ENCODE measurements at places on chromosomes 1 and 21.

GRCh38 chr1:59290193-59290949, 6.5 kb upstream of the FGGY start:
- peak; percentile 64 for DNase-seq

DNA sequence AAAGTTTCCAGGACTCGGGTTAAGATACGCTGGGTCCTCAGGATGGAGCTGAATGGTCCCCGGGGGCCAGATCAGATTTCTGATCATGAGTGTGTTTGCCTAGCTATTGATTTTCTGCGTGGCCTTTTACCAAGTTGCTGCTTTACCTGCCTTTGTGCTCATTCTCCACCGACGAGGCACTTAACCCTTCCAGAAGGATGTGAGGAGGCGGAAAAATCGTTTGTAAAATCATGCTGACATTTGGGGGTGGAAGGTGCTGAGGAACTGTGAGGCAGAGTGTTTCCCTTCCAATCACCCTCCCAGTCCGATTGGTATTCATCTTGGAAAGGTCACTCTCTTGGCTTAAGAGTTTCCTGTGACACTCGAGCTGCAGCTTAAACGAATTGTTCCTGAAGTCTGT, 337.1 kb upstream of the KAZN start:
- no peak for DNase-seq

DNA sequence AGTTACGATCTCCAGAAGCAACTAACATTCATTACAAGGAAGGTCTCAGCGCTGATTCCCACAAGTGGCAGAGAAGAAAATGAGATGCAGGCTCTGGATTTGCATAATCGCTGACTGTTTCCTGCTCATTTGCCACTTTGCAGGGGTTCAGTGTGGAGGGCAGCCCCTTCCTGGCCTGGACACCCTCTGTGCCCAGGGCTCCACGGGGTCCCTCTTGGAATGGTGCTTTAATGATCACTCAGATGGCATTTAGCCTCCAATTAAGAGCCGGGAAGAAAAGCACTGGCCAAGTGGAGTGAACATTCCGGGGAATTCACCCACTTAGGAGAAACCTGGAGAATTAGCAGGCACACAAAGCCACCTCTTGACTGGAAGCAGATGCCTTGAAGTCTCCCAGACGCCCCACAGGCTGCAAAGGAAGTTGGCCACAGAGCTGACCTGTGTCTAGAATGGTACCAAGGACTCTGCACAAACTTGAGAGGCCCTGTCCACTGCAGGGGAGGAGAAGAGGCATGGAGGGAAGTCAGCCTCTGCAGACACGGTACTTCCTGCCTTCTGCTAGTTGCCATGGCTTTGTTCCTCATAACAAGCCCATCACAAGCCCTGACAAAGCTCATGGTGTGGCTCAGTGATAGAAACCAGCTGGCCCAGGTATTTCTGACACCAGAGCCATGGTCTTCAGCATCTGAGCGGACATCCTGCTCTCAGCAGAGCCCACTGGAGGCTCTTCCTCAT, 157.2 kb downstream of the KAZN start:
- DNase-seq: no peak

DNA sequence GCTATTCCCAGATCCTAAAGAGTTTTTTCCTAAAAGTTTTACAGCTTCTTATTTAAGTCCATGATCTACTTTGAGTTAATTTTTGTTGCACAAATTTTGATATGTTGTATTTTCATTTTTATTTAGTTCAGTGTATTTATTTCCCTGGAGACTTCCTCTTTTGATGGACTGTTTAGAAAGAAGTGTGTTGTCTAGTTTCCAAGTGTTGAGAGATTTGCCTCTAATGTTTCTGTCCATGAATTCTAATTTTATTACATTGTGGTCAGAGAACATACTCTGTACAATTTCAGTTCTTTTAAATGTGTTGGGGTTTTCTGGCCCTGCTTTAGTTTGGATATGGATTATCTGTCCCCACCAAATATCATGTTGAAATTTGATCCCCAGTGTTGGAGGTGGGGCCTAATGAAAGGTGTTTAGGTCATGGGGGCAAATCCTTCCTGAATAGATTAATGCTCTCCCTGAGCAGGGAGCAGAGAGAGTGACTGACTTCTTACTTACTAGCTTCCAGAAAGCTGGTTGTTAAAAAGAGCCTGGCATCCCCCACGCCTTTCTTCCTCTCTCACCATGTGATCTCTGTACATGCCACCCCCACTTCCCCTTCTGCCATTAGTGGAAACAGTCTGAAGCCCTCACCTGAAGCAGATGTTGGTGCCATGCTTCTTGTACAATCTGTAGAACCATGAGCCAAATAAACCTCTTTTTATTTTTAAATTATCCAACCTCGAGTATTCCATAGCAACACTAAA, 4.6 kb downstream of the CHD1L start:
- DNase-seq: no peak

DNA sequence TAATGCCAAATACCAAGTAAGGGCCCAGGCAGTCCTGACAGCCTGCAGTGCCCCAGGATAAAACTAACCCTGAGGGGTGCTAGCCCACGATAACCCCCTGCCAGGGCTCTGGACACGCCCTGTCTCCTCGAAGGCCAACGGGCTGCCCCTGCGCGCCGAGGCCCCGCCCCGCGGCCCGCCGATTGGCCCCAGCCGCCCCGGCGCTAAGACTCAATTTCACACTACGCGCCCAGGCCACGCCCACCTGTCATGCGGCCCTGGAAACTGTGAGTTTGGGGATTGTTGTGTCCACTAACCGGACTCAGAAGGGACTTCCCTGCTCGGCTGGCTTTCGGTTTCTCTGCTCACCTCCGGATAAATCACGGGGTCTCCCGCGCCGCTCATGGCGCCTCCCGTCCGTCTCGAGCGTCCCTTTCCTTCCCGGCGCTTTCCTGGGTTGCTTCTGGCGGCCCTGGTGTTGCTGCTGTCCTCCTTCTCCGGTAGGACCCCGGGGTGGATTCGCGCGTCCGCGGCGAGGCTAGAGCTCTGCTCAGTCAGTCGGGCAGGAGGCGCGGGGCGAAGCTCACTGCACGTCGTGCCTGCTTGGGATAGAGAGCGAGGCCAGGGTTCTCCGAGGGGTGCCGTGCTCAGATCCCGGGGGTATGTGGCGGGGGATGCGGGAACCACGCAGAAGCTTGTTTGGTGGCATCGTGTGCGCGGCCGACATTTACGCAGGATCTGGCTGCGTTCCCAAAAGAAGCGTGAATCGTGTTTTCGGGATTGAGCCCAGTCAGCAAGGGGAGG, at the start of gene CR1L:
Gene CR1L (plus strand): TSS at position 282 of the 783 bp plus-strand sequence. CDS start 101 bp downstream, at position 383.
- DNase-seq: peak; percentile 45

DNA sequence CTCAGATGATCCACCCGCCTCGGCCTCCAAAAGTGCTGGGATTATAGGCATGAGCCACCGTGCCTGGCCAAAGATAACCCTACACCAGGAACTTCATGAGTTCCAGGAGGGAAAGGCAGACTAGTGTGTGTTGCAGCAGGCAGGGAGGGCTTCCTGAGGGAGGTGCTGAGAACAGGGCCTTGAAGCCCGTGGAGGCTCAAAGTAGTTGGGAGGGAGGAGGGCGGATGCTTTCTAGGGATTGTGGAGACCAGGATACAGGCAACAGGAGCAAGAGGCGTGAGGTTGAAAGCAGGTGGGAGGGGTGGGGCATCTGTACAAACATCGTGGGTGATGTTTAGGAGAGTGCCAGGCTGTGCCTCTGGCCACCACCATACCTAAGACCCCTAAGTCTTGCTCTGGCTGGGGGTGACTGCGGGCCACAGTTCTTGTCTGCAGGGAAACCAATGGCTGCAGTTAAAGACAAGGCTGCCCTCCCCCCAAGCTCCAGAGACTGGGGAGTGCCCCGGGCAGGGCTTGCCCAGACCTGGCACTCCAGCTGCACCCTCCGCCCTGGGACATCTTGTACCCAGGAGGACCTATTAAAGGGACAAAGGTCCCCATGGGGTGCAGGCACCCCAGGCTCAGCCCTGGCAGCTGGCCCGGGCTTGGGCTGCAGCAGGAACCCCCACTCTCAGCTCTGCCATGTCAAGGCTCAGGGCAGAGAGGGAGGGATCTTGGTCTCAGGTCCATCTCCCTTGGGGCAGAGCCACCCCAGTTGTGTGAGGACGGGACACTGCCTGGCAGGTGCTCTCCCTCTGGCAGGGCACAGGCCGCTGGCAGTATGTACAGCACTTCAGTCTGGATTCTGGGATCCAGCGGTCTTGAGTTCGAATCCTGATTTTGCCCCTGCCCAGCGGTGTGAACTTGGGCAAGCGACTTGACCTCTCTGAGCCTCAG, 22.1 kb upstream of the CASZ1 start:
- DNase-seq: no peak

- DNase-seq: no peak
These were observed 9.2 kb downstream of the MX2 start for GRCh38 chr21:41370840-41371684.

GRCh38 chr1:83509301-83509781, 489.6 kb downstream of the TTLL7 start:
- no peak for DNase-seq

GRCh38 chr1:236301958-236302335, 20.2 kb upstream of the ERO1B start:
- no peak for DNase-seq

DNA sequence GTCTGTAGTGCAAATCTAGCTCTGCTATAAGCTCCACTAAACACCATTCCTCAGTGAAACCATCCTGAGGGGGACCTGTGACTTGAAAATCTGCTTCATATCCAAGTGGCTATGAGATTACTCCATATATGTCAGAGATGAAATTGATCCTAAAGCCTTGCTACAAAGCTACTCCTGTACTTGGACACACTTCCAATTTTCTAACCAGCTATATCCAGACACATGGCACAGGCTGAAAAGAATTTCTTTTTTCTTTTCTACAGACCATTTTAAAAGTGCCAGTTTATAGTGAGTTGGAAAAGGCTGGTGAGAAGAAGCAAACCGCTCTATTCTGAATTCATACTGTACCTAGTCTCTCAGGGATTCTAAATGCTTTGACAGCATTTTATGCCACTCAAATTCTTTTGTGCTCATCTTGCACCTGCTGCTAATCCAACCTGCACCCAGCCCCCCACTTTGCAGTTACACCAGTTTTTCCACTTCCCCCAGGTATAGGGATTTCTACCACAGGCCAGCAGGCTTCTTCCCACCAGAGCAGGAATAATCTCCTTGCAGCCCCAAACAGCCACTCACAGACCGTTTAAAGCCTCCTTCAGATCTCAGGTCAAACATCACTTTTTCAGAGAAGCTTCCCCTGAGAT, 112.5 kb downstream of the RERE start:
- DNase-seq: no peak

DNA sequence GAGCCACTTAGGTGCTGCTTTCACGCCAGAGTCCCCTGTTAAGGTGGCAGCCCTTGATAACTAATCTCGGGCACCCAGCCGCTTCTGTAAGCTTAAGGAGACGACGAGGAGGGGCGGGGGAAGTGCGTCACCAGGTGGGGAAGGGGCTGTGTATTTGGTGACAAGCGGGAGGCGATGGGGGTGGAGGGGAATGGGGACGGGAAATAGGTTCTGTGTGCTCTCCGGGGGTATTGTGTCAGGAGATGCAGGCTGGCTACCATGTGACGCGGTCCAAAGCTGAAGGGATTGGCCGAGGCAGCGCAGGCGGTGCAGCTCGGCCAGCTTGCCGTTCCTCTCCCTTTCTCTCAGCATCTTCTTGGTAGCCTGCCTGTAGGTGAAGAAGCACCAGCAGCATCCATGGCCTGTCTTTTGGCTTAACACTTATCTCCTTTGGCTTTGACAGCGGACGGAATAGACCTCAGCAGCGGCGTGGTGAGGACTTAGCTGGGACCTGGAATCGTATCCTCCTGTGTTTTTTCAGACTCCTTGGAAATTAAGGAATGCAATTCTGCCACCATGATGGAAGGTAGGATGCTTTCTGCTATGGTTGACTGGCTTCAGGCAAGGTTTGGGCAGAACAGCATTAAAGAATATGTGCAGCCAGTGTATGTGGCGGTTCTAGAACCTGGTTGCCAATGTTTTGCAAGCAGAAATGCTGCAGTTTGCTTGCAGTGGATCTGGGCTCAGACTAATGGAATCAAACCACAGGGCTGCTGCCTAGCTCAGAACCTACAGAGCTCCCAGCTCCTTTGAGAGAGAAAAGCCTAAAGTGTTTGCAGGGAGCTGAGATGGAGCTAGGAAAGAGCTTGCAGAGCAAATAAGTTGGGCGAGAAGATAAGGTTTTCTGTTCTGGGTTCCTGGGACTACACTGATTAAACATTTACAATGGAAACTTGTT, at the start of gene SGIP1:
Gene SGIP1 (plus strand): TSS at position 350 of the 937 bp plus-strand sequence. CDS start 206 bp downstream, at position 556.
- DNase-seq: peak; percentile 79
